ENCODE measurements at places on chromosomes 16 and 17.

GRCh38 chr16:10990378-10990777 is 46.0 kb downstream of the CLEC16A start:
- H3K36me3 ChIP-seq, result peaks cover 71% of the 10 kb centered on the region
- peaks cover 42% of the 10 kb centered on the region for H3K4me1 ChIP-seq
- no peaks in the 10 kb centered on the region for H3K27me3 ChIP-seq
- DNase-seq, result no peak
- H3K27ac ChIP-seq, result peak overlapping the region; percentile 36

GRCh38 chr17:40535438-40535837 is 29.8 kb downstream of the CCR7 start:
- no peak for DNase-seq
- H3K4me1 ChIP-seq, result peaks cover 92% of the 10 kb centered on the region
- no peak overlapping the region for H3K4me3 ChIP-seq
- no peaks in the 10 kb centered on the region for H3K27me3 ChIP-seq
- H3K36me3 ChIP-seq, result no peaks in the 10 kb centered on the region
- peak overlapping the region; percentile 81 for H3K27ac ChIP-seq

DNA sequence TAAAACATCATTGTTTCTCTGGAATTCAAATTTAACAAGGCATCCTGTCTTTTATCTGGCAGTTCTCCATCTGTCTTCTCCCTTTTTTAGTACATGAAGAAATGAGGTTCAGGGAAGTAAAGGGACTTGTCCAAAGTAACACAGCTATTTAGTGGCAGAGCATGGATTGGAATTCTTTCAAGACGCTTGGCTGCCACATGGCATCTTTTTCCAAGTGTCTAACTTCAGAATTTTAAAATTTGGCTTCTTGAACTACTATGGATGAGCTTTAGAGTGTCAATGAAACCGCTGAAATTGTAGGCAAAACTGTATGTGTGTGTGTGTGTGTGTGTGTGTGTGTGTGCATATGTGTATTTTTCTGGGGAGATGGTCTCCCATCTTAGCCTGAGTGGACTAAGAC is 5.2 kb upstream of the TMIGD1 start:
- no peak overlapping the region for H3K27ac ChIP-seq
- H3K27me3 ChIP-seq, result no peaks in the 10 kb centered on the region
- H3K36me3 ChIP-seq, result no peaks in the 10 kb centered on the region
- no peak for DNase-seq
- H3K4me3 ChIP-seq, result no peak overlapping the region

DNA sequence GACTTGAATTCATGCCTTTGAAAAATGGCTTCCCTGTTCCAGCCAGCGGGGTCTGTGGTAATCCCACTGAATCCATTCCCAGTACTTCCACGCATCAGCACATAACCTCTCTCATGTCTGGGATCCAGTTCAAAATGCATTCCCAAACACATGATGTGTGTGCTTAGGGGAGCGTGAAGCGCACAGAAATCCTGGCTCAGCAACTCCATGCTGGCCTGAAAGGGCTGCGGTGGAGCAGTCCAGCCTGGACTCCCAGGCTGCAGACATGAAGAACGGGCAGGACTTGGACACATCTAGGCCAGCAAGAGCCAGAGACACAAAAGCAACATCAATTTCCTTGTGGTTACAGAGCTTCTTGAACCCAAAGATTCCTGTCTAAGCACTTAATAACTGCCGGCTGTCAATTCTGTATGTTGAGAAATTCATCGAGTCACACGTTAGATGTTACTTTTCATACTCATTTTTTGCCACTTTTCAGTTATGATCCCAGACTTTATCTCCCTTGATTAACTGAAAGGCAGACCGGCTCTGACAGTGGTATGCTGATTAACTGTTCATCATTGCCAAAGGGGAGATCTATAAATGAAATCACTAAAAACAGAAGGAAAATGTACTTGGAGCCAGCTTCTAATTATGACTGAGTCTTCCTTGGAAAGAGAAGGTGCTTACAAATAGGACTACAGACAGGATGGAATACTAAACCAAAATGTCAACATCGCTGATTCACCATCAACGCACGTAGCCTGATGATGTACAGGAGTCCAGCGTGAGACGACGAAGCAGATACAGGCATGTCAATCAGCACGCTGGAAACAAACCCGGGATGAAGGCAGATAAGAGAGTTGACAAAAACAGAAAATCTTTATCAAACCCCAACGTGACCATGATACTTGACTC is 23.0 kb downstream of the NSMCE1 start:
- H3K36me3 ChIP-seq, result peaks cover 29% of the 10 kb centered on the region
- no peak overlapping the region for H3K4me3 ChIP-seq
- no peaks in the 10 kb centered on the region for H3K27me3 ChIP-seq
- H3K4me1 ChIP-seq, result no peaks in the 10 kb centered on the region
- peak overlapping the region; percentile 53 for H3K27ac ChIP-seq
- no peak for DNase-seq

DNA sequence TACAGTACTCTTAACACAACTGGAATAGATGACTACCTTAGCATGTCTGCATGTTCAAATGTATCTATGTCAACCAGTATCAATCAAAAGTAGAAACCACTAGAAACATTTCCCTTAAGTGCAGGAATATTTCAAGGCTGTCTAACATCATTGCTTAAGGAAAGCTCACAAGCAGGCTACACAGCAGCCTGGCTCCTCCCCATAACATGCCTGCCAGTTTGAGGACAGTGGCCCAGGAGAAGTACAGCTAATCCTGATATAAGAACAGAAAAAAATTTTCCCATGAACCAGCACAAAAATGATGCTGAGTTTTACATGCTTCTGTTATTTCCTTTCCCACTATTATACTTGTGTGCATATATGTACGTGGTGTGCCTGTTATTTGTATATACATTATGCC is 175.1 kb downstream of the MYO1D start:
- no peak overlapping the region for H3K4me3 ChIP-seq
- H3K4me1 ChIP-seq, result no peaks in the 10 kb centered on the region
- peaks cover 10% of the 10 kb centered on the region for H3K27me3 ChIP-seq
- DNase-seq, result no peak
- H3K36me3 ChIP-seq, result no peaks in the 10 kb centered on the region

DNA sequence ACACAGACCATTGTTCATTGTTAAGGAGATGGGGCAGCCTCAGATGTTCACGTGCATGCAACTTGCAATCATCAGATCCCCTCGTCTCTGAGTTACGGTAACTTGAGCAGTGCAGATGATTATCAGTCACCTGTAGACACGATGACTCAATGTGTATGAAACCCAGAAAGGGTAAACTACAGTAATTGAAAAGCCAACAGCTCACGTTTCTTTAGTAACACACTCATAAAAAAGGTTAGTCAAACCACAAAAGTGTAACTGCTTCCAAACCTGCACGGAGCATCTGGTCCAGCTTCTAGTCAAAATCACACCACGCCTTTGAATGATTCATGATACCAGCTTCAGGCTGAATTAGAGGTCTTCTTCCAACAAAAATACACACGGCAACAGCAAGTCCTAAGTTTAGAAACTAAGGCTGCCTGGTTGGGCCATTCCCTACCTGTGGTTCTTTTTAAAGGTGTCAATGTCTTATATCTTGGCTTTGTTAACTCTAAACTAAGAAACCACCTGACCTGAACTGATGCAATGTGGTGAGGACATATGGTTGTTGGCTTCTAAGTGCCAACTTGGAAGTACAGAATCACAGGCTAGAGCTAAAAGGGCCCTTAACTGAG is 32.3 kb downstream of the GRB7 start:
- peak; percentile 32 for DNase-seq
- no peaks in the 10 kb centered on the region for H3K36me3 ChIP-seq
- no peaks in the 10 kb centered on the region for H3K27me3 ChIP-seq

DNA sequence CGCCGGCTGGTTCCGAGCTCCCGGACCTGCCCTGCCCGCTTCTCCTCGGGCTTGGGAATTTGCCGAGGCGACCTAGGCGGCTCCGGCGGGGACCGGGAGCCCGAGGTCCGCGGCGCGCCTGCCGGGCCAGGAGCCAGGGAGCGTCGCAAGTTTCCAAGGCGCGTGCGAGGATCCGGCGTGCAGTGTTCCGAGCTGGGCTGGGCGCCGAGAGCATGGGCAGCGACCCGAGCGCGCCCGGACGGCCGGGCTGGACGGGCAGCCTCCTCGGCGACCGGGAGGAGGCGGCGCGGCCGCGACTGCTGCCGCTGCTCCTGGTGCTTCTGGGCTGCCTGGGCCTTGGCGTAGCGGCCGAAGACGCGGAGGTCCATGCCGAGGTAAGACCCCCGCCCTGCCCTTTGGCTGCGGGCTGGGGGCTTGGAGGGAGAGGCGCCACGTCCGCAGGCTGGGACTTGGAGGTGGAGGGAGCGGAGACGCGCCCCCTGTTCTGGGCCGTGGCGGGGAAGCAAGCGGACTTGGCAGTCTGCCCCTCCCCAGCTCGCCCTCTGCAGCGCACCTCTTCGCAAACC is 668 bp downstream of the MMP15 start:
- H3K36me3 ChIP-seq, result no peaks in the 10 kb centered on the region
- DNase-seq, result no peak
- no peaks in the 10 kb centered on the region for H3K27me3 ChIP-seq
- peaks cover 19% of the 10 kb centered on the region for H3K4me1 ChIP-seq
- H3K4me3 ChIP-seq, result peak overlapping the region; percentile 62
- no peak overlapping the region for H3K27ac ChIP-seq

GRCh38 chr17:70378076-70378475 is 208.7 kb downstream of the KCNJ2 start:
- no peak overlapping the region for H3K27ac ChIP-seq
- no peak overlapping the region for H3K4me3 ChIP-seq
- no peaks in the 10 kb centered on the region for H3K27me3 ChIP-seq
- no peak for DNase-seq

GRCh38 chr16:83946154-83946780 is 6.8 kb upstream of the OSGIN1 start:
- no peak overlapping the region for H3K27ac ChIP-seq
- no peaks in the 10 kb centered on the region for H3K27me3 ChIP-seq
- DNase-seq, result no peak
- no peak overlapping the region for H3K4me3 ChIP-seq
- H3K4me1 ChIP-seq, result no peaks in the 10 kb centered on the region

DNA sequence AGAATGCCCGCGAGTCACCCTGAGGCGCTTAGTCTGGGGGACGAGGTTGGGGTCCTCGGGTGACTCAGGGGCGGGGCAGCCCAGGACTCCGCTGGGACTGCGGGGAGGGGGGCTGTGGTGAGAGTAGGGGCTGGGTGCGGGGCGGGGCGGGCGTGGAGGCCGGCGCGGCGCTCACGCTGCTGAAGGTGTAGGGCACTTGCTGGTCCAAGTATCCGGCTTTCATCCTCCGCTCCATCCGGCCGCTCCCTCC is 832 bp downstream of the ETV4 start:
- H3K27ac ChIP-seq, result no peak overlapping the region
- DNase-seq, result peak; percentile 31
- peaks cover 5% of the 10 kb centered on the region for H3K27me3 ChIP-seq
- H3K4me1 ChIP-seq, result peaks cover 24% of the 10 kb centered on the region

DNA sequence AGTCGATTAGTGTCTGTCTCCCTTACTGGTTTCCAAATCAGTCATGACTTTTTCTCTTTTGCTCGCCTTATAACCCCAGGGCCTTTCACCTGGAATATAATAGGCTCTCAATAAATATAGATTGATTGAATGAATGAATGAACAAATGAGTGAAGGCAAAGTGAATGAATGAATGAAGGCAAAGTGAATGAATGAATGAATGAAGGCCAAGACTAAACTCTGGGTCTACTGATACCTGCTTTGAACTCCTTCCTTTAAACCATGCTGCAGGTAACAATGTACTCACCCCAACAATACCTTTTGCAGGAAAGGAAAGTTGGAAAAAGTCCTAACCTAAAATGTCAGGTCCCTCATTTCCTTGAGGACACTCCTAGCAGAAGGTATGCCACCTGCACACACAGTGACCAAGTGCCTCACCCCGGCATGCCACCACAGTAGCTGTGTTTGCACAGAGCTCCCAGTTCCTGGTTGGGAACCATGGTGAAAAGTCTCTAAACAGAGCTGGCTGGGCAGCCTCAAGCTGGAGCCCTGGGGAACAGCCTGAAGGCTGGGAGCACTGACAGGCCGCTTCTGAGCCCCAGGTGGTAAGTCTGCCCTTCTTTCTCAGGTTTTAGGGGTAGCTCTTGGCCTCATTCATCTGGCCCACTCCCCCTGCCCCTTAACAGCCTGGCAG is 42.7 kb upstream of the ANKFN1 start:
- H3K36me3 ChIP-seq, result no peaks in the 10 kb centered on the region
- no peak overlapping the region for H3K27ac ChIP-seq
- DNase-seq, result no peak
- H3K4me3 ChIP-seq, result no peak overlapping the region

DNA sequence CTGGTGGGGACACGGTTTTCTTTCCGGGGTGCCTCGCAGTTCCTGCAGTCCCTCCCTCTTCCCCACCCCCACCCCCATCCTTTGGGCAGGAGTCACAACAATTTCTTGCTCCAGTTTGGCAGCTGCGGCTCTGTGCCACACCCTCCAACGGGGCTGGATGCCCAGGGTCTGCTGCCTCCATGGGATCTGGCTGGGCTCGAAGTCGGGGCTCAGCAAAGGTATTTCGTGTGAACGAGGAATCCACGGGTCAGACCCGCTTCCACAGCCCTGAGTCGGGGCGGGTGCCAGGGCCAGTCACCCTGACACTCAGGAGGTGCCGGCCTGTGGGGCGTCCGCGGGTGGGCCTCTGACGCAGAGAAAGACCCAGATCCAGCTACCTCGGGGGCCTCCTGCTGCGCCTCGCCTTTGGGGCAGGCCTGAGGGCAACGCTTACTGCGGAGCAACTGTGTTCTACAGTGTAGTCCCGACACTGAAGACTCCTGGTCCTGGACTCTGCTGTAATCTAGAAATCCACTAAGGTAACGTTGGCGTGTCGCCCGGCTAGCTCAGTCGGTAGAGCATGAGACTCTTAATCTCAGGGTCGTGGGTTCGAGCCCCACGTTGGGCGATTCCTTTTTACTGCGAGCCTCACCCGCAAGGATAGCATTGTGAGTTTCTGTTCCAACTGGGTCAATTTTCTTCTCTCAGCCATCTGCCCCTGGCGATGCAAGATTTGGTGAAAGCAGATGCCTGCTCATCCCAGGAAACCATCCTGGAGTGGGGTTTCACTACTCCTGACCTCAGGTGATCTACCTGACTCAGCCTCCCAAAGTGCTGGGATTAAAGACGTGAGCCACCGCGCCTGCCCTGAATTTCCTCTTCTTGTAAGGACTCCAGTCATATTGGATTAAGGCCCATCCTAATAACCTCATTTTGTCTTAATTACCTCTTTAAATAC is 12.6 kb upstream of the OR1F1 start:
- peaks cover 11% of the 10 kb centered on the region for H3K4me1 ChIP-seq
- DNase-seq, result no peak
- no peak overlapping the region for H3K4me3 ChIP-seq
- H3K36me3 ChIP-seq, result no peaks in the 10 kb centered on the region
- no peak overlapping the region for H3K27ac ChIP-seq

DNA sequence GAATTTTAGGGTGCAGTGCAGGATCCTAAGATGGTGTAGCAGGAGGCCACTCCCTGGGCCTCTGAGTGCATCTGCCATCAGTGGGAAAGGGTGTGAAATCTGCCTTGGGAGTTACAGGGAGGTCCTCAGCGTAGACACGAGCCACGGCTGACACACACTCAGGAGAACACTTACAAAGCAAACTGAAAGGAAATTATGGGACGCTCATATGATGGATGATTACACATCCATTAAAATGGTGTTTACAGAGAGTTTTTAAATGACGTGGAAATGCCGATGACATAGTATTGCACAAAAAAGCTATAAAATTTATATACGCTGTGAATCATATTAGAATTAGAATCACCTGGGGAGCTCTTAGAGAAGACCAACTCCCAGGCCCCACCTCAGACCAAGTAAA is 175.2 kb downstream of the CCDC182 start:
- H3K27ac ChIP-seq, result peak overlapping the region; percentile 70
- peaks cover 98% of the 10 kb centered on the region for H3K36me3 ChIP-seq
- H3K27me3 ChIP-seq, result no peaks in the 10 kb centered on the region
- peaks cover 19% of the 10 kb centered on the region for H3K4me1 ChIP-seq

GRCh38 chr16:51393381-51394005 is 242.4 kb upstream of the SALL1 start:
- no peaks in the 10 kb centered on the region for H3K4me1 ChIP-seq
- no peaks in the 10 kb centered on the region for H3K36me3 ChIP-seq
- no peak overlapping the region for H3K4me3 ChIP-seq
- DNase-seq, result no peak
- no peak overlapping the region for H3K27ac ChIP-seq
- H3K27me3 ChIP-seq, result no peaks in the 10 kb centered on the region
